ENCODE measurements at places on chromosomes 3 and 15.

DNA sequence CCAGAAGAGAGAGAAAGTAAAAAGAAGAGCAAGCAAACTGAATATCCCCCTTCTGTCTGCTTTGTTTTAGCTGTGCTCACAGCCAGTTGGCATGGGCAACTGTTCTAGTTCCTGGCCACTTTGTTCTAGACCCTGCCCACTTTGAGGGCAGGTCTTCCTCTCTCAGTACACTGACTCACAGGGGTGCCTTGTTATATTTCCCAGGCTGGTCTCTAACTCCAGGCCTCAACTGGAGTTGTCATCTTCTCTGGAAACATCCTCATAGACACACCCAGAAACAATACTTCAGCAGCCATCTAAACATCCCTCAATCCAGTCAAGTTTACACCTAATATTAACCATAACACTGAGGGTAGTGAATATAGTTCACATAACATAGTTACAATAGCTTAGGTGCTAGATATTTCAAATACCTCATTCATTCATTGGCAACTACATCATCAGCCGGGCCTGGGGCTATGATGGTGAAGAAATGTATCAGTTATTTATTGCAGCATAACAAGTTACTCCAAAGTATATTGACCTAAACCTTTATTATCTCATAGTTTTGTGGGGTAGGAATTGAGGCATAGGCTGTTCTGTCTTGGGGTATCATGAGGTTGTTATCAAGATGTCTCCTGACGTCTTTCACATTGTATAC lies 106.0 kb downstream of the UBE2E2 start:
- no peak for DNase-seq

DNA sequence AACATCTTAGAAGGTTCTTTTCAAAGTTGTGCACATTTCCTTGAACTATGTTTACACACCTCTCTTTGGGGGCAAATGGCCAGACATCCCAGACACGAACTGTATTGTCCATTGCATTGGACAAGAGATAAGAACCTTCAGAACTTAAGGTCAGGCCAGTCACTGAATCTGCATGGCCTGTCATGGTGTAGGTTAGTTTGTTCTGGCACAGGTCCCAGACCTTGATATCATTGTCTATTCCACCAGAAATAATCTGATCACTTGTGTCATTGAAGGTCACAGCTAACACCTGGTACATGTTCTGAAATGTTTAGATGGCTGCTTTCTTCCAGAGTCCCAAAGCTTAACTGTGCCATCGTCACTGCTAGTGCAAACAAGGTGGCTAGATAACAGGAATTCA lies 55.7 kb downstream of the KCNAB1 start:
- DNase-seq = no peak

- no peak for DNase-seq
Observed at GRCh38 chr15:74053517-74053916, 28.8 kb downstream of the GOLGA6A start.

GRCh38 chr3:49341996-49342395 lies 2.1 kb upstream of the USP4 start:
- no peak for DNase-seq

- no peak for DNase-seq
Observed at GRCh38 chr15:39059917-39060316, 495.3 kb upstream of the RASGRP1 start.

DNA sequence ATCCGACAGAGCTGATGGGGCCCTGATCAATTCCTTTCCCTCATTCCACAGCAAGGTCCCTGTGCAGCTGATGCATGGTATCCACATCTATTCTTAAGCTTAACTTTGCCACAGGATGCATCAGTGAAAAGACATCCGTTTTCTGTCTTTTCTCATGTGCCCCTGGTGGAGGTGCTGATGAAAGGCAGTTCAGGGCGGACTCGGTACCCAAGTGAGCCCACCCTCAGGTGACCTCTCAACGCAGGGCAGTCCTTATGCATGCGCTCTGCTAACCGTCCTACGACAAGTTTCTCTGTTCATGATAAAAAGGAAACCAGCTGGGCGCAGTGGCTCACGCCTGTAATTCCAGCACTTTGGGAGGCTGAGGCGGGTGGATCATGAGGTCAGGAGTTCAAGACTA lies 251.4 kb downstream of the ADAMTS17 start:
- DNase-seq = no peak

DNA sequence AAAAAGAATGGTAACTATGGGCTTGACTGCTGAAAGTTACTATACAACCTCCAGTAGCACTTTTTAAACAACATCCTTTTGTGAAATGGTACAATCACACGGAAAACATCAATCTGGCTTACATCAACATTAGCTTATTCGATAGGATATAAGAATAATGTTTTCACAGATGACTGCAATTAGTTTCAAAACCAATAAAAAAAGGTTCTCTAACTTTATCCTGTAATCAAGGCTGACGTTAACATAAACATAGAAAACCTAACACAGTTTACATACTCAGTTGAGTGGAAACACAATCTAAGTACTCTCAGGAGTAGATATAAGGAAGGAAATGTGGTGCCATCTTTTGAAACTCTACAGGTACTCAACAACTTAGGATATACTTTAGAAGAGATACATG lies 102.2 kb downstream of the DLG1 start:
- DNase-seq = no peak

- DNase-seq = no peak
Observed at GRCh38 chr3:141094790-141095545, 43.8 kb downstream of the SPSB4 start.

- no peak for DNase-seq
Observed at GRCh38 chr3:32954506-32954905, 3.1 kb downstream of the CCR4 start.

DNA sequence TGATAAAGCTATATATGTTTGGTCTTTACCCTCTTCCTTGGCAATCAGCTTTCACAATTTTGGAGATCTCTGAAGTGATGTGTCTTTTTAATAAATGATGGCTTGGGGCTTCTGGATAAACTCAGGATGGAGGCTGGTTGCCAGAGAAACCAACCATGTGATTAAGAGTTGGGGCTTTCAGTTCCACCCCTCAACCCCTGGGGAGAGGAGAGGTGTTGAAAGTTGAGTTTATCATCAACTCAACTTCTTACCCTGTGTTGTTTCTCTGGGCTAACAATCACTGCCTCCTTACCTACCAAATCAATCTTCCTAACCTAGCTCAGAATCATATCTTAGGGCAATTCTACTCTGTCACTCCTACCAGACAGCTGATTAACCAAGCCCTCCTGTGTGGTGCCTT lies 735.8 kb downstream of the ZPLD1 start:
- DNase-seq = no peak

- DNase-seq = no peak
Observed at GRCh38 chr3:188706599-188706998, 465.2 kb upstream of the TPRG1 start.

- no peak for DNase-seq
Observed at GRCh38 chr15:68672781-68673205, 94.0 kb downstream of the CORO2B start.

DNA sequence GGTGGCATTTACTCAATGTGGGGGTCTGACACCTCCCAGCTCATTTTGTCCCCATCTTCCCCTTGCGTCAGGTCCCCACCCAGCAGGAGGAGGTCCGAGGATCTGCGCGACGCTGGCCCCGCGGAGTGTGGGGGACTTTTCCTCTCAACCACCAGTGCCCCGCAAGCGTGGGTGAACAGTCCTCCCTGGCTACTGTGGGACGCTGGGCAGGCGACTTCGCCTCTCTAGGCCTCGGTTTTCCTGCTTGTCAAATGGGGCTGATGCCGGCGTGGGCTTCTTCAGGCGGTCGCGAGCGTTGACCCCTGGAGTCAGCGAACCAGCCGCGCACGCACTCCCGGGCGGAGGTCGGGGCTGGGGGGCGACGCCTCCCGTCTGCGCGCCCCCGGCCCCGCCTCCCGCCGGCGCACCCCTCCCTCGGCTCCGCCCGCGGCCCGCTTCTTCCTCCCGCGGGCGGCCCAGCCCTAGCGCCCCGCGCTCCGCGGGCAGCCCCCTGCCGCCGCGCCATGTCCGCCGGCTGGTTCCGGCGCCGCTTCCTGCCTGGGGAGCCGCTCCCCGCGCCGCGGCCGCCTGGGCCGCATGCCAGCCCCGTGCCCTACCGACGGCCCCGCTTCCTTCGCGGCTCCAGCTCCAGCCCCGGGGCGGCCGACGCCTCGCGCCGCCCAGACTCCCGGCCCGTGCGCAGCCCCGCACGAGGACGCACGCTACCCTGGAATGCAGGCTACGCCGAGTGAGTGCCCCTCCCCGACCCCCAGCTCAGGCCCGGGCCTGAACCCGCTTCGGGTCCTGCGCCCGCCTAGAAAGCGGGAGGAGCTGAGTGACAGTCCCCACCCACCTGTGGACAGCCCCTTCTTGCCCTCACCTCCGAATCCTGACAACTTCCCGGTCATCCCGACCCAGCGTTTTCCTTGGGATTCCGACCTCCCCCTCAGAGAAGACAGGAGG lies at the start of gene PPM1M:
TSS of gene PPM1M (plus strand) at position 438 of the 942 bp plus-strand sequence. CDS start at position 504, 66 bp downstream.
- DNase-seq = peak; percentile 61

DNA sequence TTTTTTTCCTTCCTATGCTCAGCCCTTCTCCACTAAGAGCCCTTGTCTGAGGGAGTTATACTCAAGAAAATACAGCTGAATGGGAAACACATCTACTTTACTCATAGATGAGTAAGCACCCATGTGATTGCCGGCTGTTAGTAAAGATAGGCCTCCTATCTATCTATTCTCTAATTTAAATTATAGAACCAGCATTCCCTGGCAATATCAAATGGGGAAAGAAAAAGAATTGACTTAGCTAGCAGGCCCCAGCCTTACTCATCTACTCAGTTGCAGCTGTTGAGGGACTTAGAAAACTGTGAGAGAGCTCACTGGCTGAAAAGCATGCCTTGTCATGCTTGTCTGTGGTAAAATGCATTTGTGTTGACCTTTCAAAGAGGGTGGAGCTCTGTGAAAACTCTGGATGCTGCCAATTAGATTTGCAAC lies 116.9 kb upstream of the LRRFIP2 start:
- DNase-seq = no peak

DNA sequence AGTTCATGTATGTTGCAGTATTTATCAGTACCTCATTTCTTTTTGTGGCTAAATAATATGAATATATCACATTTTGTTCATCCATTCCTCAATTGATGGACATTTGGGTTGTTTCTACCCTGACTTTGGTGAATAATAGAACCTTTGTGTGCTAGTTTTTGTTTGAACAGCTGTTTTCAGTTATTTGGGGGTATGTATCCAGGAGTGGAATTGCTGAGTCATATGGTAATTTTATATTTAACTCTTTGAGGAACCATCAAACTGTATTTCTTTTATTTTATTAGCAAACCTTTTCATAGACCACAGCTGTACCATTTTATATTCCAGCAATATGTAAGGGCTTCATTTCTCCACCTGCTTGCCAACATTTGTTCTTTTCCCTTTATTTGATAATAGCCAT lies 38.4 kb upstream of the RBM5 start:
- DNase-seq = no peak

DNA sequence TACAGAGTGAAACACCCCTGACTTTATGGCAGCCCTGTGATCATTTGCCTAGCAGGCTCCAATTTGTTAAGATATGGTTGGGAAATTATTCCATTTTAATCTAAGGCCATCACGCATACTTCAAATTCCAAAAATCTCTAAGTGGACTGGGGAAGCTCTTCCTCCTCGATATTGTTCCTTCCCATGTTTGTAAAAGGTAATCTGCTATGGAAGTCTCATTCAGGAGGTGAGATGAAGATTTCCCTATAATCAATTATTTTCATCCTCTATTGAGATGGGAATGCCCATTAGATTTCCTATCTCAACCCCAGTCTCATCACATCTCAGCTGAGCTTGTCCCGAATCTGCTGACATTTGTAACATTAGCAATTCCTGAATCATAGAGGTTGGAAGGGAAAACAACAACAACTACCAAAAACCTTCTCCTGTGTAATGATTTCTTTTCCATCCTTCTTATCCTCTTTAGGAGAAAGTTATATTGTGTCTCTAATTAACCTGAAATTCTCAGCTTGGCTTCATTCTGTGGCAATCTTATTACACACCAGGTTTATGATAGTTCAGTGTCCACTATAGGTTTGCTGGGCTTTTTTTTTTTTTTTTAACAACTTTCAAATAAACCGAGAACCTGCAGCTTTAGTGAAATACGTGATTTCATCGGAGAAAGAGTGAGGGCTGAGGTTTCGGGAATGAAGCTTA lies 2.2 kb upstream of the NR2F2 start:
- DNase-seq = no peak

DNA sequence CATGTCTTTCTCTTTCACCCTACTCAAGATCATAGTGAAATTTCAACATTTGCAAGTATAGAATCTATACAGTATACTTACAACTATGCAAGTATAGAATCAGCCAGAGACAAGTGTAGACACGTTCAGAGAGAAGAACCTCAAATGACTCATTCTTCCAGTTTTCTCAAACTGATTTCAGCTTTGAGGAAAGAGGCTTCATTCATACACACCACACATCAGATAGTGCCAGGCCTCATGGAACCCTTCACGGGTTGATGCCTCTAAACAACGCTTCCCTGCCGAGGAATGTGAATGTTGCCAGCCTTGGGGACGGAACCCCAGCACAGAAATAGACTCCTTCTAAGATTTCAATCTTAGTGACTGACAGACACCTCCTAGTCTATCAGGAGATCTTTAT lies 135.7 kb downstream of the FOXP1 start:
- DNase-seq = no peak

GRCh38 chr3:98823791-98824190 lies 60.7 kb downstream of the ST3GAL6 start:
- no peak for DNase-seq

GRCh38 chr15:60077581-60078359 lies 73.7 kb downstream of the FOXB1 start:
- DNase-seq = no peak

DNA sequence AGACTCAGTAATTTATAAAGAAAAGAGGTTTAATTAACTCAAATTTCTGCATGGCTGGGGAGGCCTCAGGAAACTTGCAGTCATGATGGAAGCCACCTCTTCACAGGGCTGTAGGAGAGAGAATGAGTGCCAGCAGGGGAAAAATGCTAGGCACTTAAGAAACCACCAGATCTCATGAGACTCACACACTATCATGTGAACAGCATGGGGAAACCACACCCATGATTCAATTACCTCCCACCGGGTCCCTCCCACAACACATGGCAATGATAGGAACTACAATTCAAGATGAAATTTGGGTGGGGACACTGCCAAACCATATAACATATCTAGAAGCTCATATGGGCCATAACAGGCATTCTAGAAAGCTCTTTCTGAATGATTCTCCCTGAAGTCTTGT lies 190.3 kb downstream of the WNT5A start:
- DNase-seq = no peak

GRCh38 chr3:70531063-70531657 lies 218.7 kb upstream of the MDFIC2 start:
- no peak for DNase-seq

DNA sequence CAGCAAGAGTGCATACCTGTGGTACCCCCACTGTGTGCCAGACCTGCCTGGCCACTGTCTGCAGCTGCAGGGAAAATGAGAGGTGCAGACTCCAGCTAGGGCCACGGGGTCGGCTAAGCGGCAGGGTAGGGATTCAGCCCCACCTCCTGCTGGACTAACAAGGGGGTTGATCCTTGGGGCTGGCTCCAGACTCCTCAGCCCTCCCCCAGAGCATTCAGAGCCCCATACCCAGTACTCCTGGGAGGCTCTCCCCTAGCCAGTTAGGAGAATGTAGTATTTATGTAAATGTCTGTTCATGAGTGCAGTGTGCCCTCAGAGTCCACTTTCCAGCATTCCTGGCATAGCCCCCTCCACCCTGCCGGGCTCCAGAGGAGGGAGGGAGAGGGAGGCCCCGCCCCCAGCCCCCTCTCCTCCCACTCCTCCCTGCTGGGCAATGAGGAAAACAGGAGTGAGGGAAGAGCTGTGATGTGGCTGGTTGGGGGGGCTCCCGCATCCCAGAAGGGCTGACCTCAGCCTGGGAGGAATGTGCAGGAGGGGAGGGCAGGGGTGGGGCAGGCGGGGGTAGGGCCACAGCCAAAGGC lies 4.5 kb upstream of the SEMA3B start:
- DNase-seq = no peak

Data from stimulated activated naive CD4-positive, alpha-beta T cell treated with Interleukin-2 at 50 U/mL for 16 hours (primary cell).